NCI-H2081 treated with DMSO at 0.1 percent for 48 hours (cell line): ENCODE measurements at places on chromosomes 2 and 18.

DNA sequence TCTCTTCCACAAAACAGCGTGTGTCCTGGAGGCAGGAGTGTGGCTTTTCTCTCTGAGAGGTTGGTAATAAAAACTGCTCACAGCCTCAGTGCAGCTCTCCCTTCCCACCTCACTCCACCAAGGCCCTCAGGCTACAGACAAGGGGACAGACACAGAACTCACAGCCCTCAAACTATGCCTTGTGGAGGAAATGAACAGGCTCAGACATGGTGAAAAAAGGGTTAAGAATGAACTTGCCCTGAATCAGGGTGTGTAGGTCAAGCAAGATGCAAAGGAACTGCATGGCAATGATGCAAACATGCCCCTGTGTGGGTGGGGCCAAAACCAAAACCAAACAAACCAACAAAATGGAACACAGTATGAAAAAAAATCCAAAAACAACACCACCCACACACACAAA lies 125.8 kb downstream of the GALNT14 start:
- DNase-seq: no peak

DNA sequence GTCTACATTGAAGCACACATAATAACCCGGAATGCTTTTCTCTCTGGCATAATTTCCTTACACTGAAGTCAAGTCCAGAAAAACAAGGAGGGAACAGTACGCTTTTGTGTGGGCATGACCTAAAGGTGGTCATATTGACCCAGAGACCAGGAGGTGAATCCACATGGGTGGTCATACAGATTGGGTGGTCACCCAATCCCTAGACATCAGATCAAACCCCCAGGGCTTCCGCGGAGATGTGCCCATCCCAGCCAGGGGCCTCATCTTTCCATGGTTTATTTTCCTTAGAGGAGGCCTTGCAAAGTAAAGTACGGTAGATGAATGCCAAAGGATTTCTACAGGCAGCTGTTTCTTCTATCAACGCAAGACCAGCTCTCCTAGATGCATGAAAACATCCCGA lies 38.8 kb downstream of the FAM168B start:
- no peak for DNase-seq

GRCh38 chr2:94984964-94985575 lies 40.4 kb upstream of the MAL start:
- DNase-seq: no peak

- no peak for DNase-seq
These were observed 49.7 kb downstream of the SCN7A start for GRCh38 chr2:166444306-166444705.

- no peak for DNase-seq
These were observed 209.4 kb upstream of the CXCR4 start for GRCh38 chr2:136327162-136327852.

DNA sequence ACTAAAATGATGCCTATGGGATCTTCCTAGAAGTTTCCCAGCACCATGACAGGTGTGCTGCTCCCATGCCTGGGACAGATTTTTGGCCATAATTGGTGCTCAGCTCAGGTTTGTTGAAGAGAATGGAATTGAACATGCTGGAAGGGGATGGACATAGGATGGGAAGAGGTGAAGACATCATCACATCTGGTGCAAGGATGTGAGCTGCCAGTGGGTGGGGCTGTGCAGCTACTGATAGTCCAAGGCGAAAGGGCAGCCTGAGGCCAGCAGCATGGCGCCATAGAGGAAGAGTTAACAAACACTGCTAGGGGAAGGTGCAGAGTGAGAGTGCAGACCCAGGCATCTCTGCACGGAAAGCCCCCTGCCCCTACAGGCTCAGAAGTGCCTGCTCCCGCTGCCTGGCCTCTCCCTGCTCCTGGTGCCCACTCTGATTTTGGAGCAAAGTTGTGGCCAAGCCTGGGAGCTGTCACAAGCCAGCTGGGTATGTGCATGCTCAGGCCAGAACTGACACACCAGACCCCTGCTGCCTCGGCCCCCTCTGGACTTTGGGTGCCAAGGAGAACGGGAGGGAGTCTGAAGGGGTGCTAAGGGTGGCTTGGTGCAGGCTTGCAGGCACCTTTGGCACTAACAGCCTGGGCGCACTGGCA lies 178.6 kb downstream of the ZBTB7C start:
- no peak for DNase-seq

GRCh38 chr2:201255408-201256033 lies 4.8 kb upstream of the CASP8 start:
- no peak for DNase-seq

- no peak for DNase-seq
These were observed 11.1 kb upstream of the CYS1 start for GRCh38 chr2:10091182-10091888.

DNA sequence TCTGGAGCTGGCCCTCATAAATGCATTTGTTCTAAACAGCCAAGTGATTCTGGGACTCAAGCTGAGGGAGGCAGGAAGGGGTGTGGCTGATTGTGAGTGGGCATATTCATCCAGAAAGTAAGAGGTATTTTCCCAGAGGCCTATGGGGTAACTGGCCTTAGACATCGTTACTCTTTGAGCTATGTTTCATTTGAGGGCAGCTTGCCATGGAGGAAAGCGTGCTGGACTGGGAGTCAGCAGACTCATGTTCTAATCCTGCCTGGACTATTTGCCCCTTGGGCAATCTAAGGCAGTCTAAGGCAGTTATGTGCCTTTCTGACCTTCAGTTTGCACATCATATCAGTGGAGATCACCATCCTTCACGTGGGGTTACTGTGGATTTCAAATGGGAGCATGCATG lies 93.5 kb upstream of the SLC14A2 start:
- DNase-seq: no peak

- no peak for DNase-seq
These were observed 11.7 kb downstream of the GEMIN6 start for GRCh38 chr2:38789691-38790090.

DNA sequence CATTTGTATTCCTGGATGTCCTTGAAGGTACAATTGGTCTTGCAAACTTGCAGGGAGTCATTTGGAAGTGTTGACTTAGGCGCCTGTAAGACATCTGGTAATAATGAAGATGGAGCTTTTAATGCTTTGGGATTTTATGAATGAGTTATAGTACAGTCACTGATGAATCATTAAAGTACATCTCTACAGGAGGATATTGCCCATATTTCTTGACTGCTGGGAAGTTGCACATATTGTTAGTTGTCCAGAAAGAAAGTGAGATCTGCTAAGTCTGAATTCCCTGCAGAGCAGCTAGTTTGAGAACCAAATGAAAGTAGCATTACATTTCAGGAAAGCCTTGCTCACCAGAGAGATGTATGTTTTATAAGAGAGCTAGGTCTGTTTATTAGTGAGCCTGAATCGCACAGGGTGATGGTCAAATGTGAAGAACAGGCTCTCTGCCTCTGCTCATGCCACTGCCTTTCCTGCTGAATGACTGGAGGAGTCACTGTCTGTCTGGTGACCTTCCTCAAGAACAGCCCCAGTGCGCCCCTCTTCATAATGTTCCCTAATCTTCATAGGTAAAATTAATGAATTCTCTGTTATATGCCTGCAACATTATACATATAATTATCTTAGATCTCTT lies 138.9 kb upstream of the KLHL14 start:
- no peak for DNase-seq

DNA sequence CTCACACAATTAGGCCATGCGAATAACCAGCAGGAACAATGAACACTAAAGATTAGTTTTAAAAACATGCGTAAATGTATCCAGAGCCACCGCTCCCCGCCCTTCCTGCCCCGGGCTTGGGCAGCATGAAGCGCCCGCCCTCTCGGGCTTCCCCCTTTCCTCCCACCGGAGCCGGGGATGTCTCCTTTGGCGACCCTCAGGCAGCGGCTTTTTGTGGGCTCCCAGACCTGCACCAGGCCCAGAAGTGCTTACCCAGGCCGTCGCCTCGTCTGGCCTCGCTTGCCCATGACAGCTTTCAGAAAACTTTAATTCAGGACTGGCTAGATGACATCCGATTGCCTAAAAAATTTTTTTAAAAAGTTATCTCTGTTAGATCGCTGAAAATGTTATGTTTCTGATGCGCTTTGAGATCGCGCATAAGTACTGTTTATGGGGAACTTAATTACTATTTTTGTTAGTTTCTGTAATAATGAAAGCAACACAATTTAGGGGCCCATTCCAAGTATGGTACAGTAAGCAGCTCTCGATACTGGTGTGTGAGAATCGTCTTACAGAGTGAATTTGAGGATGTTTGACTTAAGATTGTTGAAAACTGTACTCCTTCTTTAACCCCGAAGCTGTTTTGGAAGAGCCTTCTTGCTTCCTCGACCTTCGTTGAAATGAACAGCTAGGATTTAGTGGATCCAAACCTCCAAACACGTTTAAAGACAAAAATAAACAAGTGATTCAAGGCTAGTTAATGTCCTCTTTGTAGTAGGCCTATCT lies 1.1 kb downstream of the MAP3K20 start:
- no peak for DNase-seq

GRCh38 chr2:160474319-160474645 lies 19.3 kb downstream of the RBMS1 start:
- no peak for DNase-seq

DNA sequence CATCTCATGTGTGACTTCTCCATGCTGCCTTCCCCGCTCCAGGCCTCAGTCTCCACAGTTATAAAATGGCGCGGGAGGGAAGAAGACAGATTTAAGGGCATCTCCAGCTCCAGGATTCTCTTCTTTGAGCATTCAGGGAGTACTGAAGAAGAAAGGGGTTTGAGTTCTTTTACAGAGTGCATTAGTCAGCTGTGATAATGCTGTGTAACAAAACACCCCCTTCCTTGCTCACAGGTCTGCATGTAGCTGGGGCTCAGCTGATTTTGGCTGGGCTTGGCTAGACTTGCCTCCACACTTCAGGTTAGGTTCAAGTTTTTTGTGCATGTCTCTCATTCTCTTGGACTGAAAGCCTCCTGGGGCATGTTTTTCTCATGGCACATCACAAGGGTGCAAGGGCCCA lies 8.0 kb upstream of the SLC66A3 start:
- DNase-seq: no peak

DNA sequence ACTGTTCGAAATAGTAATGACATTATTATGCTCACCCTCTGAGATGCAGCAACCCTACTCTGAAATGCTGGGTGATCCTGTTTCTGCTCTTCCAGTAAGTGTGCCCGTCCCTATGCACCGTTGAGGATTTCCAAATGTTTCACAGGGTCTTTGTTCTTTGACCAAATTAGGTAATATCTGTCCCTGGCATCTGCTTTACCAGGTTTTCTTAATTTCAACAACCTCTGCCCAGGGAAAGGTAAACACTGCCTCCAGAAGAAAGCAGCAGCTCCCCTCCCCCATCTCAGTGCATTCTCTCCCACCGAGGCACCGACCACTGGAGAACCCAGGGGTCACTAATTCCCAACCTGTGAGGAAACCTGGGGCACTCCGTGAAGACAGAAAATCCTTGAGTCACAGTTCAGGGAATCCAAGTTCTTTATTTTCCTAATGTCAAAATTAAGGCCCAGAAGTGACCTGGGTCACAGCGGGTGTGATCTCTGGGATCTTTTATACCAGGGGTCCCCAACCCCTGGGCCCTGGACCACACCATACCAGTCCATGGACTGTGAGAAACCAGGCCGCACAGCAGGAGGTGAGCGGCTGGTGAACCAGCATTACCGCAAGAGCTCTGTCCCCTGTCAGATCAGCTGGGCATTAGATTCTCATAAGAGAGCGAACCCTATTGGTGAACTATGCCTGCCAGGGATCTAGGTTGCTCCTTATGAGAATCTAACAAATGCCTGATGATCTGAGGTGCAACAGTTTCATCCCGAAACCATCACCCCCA lies 1.2 kb upstream of the GRB14 start:
- no peak for DNase-seq

GRCh38 chr2:145764631-145765030 lies 1244.7 kb upstream of the ZEB2 start:
- DNase-seq: no peak

GRCh38 chr2:133596701-133597393 lies 28.6 kb upstream of the NCKAP5 start:
- DNase-seq: no peak

DNA sequence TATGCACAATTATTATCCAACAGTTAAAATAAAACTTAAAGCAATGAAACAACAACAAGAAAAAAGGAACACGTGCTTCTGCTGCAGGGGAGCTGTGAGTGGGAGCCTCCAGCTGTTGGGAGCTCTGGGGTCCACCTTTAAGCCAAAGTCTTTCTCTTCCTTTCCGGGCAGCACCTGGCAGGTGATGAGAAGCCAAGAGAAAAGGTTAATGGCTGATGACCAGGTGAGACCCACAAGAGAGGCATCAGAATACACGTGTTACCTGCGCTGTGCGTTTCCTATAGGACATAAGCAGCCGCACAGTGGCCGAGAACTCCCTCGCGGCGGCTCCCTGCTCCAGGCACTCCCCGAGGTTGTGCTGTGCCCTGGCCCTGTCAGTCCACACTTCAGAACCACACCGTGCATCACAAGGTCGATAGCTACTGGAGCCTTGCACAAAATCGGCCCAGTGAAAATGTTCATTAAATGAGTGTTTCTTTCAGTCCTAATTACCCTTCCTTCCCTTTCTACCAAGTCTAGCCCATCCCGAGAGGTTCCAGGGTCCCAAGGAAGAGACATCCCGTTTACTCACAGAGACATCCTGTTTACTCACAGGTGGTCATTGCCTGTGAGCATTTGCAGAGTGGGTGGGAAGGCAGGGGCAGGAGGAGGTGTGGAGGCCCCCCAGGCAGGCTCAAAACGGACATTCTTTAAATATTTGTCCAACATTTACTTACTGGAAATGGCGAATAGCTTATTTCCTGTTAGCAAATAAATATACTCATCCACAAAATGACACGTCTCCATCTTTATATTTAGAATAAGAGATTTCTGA lies 44.9 kb upstream of the ASB18 start:
- DNase-seq: no peak

DNA sequence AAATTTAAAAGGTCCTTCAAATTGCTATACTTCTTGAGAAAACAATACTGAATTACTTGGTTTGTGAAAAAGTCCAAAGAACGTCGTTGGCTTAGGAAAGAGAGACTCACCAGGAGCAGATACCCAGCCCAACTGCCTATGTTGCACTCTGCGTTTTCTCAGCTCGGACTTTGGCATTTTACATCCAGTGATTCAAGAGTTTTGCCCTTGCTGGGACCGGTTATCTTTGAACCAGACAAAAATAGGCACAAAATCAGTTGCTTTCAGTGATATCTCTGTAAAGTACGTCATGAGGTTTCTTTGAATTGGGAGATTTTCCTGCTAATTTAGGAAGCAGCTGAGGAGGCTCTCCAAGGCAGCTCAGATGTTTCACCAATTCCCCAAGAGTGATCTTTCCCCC lies 29.3 kb downstream of the FHOD3 start:
- DNase-seq: no peak
